GM04504 (cell line): ENCODE measurements at places on chromosomes 4 and X.

- no peak for DNase-seq
These were observed 52.3 kb upstream of the HOPX start for GRCh38 chr4:56733352-56733751.

DNA sequence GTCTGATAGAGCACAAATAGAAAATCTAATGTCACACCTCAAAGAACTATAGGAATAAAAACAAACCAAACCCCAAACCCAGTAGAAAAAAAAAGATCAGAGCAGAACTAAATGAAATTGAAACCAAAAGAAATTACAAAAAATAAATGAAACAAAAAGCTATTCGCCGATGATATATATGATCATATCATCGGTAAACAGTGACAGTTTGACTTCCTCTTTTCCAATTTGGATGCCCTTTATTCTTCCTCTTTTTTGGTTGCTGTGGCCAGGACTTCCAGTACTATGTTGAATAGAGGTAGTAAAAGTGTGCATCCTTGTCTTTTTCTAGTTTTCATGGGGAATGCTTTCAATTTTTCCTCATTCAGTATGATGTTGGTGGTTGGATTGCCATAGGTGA lies 215.3 kb upstream of the AR start:
- no peak for DNase-seq

DNA sequence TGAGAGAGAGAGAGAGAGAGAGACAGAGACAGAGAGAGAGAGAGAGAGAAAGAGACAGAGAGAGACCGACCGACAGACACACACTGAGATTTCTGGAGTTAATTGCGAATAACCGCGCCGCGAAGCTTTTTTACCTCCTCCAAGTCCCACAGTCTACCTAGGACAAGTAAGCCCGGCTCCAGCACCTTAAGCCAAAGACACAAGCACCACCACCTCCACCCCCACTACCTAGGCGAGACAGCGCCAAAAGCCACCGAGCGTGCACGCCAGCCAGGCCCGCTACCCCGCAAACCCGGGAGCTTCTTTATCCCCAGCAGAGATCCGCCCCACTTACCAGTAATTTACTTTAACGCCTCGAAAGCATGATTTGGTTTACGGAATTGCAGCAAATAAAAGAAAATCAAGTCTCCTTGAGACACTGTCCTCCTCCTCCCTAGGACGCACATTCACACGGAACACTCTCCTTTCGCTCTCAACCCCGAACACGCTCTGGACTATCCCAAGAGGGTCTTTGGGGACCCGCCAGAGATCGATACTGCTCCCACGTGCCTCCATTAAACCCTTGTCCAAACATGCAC lies 649.6 kb upstream of the DIPK2B start:
- no peak for DNase-seq

DNA sequence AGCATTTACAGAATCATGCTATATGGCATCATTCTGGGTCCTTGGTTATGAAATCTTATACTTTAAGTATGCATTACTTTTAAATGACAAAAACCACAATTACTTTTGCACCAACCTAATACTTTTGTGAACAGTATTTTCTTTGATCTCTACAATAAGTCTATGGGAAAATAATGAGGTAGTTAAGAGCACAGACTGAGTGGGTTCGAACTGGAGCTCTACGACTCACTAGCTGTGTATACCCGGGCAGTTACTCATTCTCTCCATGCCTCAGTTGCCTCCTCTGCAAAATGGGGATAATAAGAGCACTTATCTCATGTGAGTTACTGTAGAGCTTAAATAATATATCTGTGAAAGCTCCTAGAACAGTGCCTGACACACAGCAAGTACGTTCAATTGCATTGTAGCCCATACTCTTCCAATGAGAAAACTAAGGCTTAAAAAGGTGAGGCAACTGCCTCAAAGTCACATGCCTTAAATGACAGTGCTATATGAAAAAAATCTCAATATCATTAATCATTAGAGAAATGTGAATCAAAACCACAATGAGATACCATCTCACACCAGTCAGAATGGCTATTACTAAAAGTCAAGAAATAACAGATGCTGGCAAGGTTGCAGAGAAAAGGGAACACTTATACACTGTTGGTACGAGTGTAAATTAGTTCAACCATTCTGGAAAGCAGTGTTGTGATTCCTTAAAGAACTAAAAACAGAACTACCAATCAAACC lies 151.5 kb downstream of the CHIC2 start:
- no peak for DNase-seq

- no peak for DNase-seq
These were observed 76.6 kb downstream of the FBXW7 start for GRCh38 chr4:152459326-152459725.

GRCh38 chr4:2790583-2791517 lies 2.0 kb upstream of the SH3BP2 start:
- no peak for DNase-seq

- DNase-seq = no peak
These were observed 128.5 kb upstream of the TSPAN5 start for GRCh38 chr4:98786866-98787265.

DNA sequence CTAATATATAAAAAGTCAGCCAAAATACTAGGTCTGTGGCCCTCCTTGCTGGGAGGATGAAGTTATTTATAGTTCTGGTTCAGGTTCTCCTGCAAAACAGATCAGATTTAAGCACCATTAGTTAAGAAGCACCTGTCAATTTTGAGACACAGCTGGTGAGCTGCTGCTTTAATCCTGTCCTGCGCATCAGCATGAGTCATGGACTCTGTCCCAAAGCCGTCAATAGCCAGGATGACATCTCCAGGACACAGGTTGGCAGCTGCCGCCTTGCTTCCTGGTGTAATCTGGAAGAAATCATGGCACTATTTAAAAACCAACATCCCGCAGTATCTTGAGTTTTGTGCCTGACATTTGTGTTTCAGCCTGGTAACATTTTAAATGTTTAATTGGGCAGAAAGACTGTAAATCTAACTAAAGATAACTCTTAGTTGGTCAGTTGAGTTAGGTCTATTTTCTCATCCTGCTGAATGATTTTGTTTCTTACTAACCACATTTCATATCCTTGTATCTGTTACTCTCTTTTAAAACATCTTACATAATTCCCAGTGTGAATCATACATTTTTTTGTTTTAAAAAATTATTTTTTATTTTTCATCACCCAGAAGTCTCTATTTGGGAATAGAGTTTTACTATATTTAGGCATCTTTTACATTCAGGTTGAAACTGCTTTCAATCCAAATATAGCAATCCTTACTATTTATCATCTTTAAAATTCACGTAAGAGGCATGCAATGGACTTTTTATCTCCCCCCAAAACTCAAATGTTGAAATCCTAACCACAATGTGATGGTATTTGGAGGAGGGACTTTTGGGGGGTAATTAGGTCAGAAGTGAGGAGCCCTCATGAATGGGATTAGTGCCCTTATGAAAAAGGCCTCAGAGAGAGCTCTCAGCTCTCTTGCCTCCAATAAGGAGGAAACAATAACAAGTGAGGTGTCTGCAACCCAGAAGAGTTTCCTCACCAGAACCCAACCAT lies 10.1 kb downstream of the PDLIM3 start:
- DNase-seq = no peak

- peak; percentile 10 for DNase-seq
These were observed 5.1 kb downstream of the USP27X start for GRCh38 chrX:49884290-49884862.

- peak; percentile 9 for DNase-seq
These were observed 35.9 kb upstream of the GRPEL1 start for GRCh38 chr4:7103607-7104365.

DNA sequence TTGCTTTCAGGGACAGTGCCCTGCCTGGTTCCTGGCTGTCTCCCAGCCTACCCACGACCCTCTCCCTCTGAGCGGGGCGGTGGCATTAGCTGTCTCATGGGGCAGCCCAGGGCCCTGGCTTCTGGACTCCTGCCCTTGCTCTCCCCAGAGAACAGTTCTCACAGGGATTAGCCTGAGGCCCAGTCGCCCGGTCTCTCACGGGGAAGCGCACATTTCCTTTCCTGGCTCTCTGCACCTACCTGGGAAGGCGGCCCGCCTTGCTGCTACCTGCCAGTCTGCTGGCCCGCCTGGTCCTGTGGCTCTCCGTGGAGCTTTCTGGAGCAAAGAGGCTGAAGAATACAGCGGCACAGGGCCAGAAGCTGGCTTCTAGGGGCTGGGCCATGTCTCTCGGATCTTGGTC lies 128.4 kb downstream of the FHDC1 start:
- no peak for DNase-seq

- no peak for DNase-seq
These were observed 19.1 kb downstream of the GALNT7 start for GRCh38 chr4:173187732-173188131.

GRCh38 chrX:88982933-88983332 lies 235.9 kb downstream of the CPXCR1 start:
- DNase-seq = no peak

- DNase-seq = no peak
These were observed 173.0 kb upstream of the NWD2 start for GRCh38 chr4:37071576-37071975.

DNA sequence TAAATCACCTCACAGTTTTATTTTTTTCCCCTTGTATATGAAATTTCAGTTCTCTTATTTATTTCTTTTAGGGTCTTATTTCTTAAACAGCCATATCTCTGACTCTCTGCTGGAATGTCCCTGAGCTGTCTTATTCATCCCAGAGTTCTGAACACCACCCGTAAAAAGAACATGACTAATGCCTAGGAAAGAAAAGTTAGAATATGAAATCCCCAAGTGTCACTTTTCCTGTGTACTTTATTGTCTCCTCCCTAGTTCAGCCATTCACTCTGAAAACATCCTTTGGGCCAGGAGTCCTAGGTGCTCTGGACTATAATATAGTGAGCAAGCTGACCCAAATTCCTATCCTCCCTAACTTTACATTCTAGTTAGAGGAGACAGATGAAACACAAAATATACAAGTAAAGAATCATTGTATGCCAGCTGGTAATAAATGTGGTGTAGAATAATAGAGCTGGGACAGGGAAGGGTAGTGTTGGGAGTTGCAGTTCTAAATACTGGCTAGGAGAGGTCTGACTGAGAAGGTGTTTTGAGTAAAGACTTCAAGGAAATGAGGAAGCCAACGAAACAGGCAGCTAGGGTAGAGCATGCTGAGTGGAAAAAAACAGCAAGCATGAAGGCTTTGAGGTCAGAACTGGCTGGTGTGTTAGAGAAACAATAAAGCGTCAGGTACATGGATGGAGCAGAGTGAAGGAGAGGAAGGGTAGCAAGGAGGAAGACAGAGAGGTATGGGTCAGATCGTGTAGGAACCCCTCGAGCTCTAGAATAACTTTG lies 40.6 kb upstream of the FTHL17 start:
- DNase-seq = no peak

DNA sequence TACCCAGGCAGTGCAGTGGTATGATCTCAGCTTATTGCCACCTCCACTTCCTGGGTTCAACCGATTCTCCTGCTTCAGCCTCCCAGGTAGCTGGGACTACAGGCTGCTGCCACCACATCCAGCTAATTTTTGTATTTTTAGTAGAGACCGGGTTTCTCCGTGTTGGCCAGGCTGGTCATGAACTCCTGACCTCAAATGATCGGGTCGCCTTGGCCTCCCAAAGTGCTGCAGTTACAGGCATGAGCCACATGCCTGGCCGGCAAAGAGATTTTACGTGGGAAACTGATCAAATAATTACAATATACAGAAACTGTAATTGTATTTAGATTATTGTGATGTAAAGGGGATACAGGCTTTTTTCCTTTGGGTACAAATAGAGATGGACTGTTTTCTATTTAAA lies 33.7 kb downstream of the RBPJ start:
- DNase-seq = no peak

DNA sequence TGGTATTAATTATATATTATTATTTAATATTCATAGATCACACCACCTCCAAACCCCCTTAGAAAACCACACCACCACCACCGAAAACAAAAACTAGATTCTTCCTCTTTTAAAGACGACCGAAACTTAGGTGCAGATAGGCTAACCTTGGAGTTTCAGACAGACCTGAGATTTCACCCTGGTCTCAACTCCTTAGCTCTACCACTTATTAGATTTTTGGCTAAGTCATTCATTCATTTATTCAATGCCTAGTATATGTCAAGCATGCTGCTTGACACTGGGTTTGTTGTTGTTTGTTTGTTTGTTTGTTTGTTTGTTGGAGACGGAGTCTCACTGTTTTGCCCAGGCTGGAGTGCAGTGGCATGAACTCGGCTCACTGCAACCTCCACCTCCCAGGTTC lies 9.5 kb upstream of the BMP2K start:
- DNase-seq = no peak

DNA sequence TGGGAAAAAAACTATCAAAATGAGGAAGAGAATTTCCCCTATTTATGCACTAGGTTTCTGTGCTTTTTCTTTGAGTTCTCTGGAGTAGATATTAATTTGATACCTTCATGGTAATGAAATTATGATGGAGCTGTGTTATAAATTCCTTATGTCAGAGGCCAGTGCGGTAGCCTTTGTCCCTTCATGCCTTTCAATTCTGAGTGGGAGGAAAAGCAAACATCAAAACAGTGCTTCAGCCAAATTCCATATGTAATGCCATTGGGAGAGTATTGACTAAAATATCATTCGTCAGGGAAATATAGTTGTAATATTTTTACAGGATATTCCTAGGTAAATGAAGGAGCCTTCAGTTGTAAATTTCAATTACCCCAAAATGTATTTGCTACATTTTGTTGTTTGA lies 17.5 kb upstream of the RGN start:
- no peak for DNase-seq

GRCh38 chr4:70901607-70901983 lies 574 bp upstream of the MOB1B start:
- no peak for DNase-seq

DNA sequence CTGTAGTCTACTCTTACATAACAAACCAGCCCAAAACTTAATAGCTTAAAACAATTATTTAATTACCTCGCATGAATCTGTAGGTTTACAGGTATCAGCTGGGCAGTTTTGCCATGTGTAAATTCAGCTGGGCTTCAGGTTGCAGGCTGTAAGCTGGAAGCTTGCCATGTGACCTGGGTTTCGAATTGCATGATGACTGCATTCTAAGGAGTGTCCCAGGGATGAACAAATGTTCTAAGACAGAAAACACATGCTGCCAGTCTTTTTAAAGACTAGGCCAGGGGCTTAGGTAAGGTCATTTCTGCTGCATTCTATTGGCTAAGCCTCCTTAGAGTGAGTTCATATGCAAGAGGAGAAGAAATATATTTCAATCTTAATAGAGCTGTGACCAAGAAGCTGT lies 44.8 kb downstream of the GRIA2 start:
- no peak for DNase-seq

- no peak for DNase-seq
These were observed 27.1 kb upstream of the MAP9 start for GRCh38 chr4:155403886-155404285.

- DNase-seq = peak; percentile 4
These were observed 73.3 kb downstream of the NCAPG start for GRCh38 chr4:17884063-17884462.
